ENCODE measurements at places on chromosomes 6 and 20.

DNA sequence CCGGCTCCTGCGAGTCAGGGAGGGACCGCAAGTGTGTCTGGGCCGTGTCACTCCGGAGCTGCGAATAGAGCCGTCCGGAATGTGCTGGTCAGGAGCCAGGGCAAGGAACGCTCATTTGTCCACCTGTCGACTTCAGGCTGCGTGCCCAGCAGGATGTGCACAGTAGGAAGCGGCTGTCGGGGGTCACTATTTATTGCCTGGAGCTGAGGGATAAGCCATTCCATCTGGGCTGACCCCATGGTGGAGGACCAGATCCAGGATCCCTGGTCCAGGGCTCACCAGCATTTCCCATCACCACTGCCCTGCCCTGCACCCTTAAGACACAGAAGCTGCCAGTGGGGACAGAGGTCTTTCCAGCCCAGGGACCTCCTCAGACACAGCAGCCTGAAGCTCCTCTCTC is 14.7 kb downstream of the NTSR1 start:
- no peak for DNase-seq

- DNase-seq: no peak
These were observed 325.6 kb downstream of the BTBD3 start for GRCh38 chr20:12243327-12243726.

DNA sequence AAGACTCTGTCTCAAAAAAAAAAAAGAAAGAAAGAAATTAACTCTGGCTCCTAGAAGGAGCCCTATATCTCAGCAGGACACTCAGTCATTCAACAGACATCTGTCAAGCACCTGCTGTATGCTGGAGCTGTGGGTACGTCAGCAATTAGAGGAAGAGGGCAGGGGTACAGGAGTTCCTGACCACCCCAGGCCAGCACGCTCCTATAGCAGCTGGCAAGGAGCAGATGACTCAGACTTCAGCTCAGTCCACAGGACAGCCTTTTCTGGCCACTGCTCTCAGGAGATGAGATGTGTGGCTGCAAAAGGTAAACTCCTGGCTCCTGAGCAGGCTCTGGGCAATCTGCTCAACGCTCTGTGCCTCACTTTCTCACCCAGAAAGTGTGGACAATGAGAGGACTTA is 1.7 kb upstream of the RTEL1 start:
- no peak for DNase-seq

DNA sequence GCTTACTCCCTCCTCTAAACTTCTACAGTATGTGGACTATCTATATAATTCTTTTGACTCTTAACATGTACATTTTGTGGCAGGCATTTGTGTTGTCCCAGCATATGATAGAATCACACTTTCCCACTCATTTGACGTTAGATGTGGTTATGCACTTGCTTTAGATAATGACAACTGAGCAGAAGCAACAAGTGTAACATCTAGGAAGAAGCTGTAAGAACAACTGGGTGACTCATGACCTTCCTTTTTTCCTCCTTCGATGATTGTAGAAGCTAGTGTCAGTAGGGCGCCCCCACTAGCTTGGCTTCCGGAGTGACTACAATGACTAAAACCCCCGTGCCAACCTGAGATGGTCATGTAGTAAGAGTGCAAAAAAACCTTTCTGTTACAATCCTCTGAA is 74.6 kb upstream of the CEP85L start:
- DNase-seq: no peak

DNA sequence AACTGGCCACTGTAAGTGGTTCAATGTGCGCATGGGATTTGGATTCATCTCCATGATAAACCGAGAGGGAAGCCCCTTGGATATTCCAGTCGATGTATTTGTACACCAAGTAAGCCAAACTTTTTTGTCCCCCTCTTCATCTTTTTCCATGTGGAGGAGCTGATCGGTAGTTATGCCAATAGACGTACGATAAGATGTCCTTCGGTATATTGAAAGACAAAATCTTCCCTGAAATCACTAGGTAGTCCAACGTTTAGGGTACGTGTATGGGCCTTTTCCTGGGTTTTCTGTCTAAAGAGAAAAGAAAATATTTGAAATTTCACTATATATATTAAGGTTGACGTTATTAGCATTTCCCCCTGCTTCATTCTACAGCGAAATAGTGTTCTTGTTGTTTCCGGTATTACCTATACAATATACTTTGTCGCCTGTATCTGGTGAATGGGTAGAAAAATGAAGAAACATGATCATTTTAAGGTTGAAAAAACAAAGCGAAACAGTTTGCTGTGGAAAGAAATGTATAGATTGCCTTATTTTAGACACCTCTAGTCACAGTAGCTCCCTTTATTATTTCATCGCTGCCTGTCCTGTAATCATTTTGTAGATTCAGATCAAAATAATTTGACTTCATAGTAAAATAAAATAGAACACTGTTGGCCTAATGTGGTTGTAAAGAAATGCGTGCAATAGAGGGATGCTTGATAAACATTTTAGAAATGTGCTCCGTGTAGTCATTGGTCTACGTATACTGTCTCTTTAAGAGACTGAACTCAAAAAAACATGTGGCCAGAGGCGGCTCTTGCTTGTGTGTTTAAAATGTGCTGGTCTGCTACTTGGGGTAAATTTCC is 1.5 kb downstream of the LIN28B start:
- no peak for DNase-seq

DNA sequence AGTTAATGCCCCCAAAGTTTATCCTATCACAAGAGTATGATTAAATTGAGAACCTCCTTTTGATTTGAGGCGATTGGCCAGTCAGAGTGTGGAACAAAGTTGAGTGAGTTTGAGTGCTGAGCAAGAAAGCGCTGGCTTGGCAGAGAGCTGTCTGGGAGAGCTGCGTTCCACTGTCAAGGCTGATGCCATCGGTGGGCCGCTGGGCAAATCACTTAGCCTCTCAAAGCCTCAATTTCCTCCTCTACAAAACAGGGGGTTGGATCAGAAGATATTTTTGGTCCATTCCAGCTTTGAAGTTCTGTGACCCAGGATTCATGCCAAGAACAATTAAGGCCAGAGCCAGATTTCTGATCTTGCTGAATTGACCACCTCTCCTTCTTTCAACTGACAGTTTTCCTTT is 60.2 kb downstream of the TMEM242 start:
- DNase-seq: no peak

GRCh38 chr6:35681298-35681697 is 7.4 kb downstream of the FKBP5 start:
- DNase-seq: no peak

DNA sequence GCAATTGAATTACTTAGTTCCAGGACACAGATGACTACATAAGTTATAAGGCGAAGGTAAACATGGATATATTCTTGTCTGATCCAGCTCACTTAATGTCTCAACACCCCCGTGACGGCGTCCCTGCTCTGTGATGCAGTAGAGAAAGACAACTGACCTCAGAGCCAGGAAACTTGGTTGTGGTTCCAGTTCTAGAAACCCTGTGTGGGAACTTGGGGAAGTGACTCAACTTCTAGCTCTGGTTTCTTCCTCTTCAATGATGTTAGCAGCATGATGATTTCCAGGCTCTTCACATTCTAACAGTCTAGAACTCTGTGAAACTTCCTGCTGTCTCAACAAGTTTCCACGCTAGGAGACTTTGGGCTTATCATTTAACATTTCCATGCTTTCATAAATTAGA is 18.4 kb downstream of the LAMA4 start:
- DNase-seq: no peak

DNA sequence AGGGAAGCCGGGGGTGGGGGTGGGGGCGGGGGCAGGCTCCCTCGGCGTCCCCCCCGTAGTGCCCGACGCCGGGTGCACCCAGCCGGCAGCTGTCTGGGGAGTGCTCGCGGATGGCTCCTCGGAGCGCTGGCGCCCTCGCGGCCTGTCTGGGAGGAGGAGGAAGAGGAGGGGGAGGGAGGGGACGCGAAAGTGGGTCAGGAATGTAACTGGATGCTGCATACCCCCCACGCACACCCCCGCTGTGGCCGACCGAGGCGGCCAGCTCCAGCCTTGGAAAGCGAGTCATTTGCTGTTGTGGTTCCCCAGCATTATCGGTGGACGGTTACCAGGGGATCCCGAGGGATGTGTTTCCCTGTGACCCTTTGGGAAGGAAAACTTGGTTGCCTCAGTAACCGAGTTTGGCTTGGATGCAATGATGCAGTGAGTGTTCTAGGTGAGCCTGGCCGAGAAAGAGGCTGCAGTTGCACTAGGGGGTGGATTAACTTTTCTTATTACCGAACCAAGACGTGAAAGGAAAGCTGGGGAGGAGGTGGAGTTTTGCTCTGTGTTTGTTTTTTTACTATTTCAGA is 55.2 kb upstream of the RREB1 start:
- peak; percentile 34 for DNase-seq

DNA sequence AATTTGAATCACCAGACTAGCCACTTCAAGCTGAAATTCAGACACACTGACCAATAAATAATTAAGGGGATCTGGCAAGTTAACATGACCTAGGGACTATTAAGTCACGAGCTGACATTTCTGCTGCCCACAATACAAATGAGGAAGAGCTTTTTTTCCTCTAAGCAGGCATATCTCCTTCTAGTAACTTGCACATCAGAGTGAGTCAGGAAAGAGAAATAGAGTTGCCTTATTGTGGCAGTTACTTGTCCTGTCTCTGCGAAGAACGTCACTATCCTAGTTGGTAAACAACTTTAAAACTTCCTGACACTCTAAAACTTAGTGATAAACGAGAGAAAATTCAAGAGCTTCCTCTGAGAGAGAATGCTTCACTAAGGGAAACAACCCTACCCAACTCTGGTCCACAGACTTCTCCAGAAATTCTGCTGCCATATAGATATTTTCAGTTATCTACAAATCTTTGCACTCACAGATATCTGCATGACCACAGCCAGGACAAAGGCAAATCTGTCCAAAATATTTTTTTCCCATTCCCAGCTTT is 4.2 kb downstream of the PLA2G7 start:
- DNase-seq: no peak

GRCh38 chr20:23114448-23115082 is 28.4 kb upstream of the CD93 start:
- no peak for DNase-seq

- no peak for DNase-seq
These were observed 559 bp upstream of the EYA4 start for GRCh38 chr6:133240511-133241085.

DNA sequence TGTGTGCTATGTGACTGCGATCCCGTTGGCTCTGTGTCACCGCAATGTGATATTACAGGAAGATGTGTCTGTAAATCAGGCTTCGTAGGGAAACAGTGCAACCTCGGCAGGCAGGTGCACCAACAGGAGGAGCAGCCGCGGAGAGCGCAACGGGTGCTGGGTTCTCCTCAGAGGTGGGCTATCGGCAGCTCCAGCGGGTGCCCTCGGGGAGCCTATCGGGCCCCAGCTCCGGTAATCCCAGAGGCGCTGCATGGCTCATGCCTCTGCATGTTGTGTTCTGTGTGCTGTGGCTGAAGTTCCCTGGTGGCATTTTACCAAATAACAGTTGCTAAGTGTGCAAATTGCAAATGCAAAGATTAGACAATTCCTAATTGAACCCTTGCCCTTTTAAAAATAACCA is 409.9 kb downstream of the LAMA2 start:
- no peak for DNase-seq

DNA sequence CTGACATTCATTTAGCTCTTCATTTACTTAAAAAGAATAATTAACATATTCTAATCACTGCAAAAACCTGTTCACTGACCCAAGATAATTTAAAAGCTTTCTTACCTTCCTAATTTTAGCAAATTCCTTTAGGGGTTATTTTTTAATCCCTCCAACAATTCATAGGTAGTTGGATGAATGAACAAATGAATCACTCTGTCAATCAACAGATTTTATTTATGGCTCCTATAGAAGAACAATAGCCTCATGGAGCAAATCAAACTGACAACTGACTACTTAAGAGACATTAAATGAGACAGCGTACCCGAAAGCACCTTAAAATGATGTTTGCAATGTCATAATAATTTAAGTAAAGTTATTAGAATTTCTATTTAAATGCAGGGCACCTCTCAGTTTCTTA is 31.5 kb upstream of the GJA1 start:
- no peak for DNase-seq

GRCh38 chr20:48919882-48920526 is 1.5 kb upstream of the ARFGEF2 start:
- DNase-seq: no peak

Data from fibroblast of skin of left biceps (primary cell).